Sigmoid colon (tissue), 7 donors: ENCODE measurements at places on chromosomes 6 and 20. TPM values are rescaled to one million over a fixed set of nuclear protein-coding genes. Genes with fewer than 3 reads are reported as not detected.

Gene RAB44
- total RNA-seq, result not detected

Gene ENPP3
- total RNA-seq, result 0.14 TPM

Gene BPI
- not detected for total RNA-seq

Gene CRISP3
- not detected for total RNA-seq

Gene TFAP2D
- total RNA-seq, result not detected

Gene MCHR2
- 0.36 TPM for total RNA-seq

Gene MEP1A
- not detected for total RNA-seq
